ENCODE measurements at places on chromosomes 4 and X. TPM values are rescaled to one million over a fixed set of nuclear protein-coding genes. Genes with fewer than 3 reads are reported as not detected.

Gene PDE5A
- total RNA-seq = 0.10 TPM

Gene PNMA6A
- total RNA-seq = 0.73 TPM

Gene MTNR1A
- not detected for total RNA-seq

GRCh38 chr4:20572976-20573375, 127.3 kb upstream of the PACRGL start:
- no peak for DNase-seq

- no peak for DNase-seq
Observed at GRCh38 chrX:49932791-49933190, 10.4 kb downstream of the CLCN5 start.

DNA sequence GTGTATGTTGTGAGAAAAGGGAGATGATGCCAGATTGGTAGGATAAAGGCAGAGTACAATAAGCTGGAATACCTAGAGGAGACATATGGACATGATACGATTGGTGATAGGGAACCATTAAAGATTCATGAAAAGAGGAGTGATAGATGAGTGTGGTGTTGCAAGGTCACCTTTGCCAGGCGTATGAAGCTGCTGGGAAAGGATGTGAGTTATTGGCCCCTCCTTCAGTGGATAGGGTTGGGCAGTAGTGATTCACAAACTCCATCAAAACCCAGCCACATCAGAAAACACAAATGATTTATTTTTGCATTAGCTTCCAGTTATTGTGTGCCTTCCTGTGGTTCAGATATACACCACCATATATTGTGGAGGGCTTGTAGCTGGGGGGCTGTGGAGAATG, 34.3 kb downstream of the TMEM164 start:
- DNase-seq = no peak

DNA sequence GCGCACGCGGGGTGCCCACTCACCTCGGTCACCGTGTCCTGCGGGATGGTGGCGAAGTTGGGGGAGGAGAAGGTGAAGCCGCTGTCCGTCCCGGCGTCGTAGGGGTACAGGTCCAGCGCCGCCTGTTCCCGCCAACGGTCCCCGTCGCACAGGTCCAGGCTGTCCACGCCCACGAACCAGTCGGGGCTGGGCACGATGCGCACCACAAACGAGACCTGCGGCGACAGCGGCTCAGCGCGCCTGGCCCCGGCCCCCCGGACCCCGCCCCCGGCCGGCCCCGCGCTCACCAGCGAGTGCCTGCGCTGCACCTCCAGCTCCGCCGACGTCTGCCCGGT, 1.4 kb downstream of the SPON2 start:
- no peak for DNase-seq

GRCh38 chr4:31009926-31010325, 289.8 kb downstream of the PCDH7 start:
- no peak for DNase-seq

DNA sequence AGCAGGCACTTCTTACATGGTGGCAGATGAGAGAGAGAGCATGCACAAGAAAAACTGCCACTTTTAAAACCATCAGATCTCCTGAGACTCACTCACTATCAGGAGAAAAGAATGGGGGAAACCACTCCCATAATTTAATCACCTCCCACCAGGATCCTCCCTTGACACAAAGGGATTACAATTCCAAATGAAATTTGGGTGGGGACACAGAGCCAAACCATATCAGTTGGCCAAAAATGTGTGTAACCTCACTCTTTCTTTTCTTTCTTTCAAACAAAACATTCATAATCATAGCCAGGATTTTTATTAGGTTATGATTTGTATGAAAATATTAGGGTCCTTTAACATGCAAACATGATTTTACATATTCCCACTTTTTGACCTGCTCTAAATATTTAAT, 222.1 kb downstream of the PCDH18 start:
- DNase-seq = no peak

GRCh38 chr4:166121897-166122296, 248.9 kb downstream of the TLL1 start:
- DNase-seq = no peak

DNA sequence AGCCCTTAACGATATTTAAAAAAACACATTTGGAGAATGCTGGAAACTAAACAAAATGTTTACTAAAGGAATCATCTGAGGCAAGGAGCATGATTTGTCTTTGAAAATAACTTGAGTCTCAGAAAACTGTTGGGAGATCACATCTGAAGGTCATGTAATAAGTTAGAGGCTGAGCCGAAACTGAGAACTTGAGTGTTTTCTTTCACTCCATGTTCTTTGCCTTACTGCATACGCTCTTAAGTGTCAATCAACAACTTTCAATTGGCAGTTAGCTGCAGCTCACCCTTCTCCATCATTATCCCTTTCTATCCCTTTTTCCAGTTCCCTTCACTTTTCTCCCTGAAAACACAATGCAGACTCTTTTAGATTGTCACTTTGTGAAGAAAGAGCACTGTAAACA, 216.2 kb downstream of the ADGRA3 start:
- DNase-seq = no peak

DNA sequence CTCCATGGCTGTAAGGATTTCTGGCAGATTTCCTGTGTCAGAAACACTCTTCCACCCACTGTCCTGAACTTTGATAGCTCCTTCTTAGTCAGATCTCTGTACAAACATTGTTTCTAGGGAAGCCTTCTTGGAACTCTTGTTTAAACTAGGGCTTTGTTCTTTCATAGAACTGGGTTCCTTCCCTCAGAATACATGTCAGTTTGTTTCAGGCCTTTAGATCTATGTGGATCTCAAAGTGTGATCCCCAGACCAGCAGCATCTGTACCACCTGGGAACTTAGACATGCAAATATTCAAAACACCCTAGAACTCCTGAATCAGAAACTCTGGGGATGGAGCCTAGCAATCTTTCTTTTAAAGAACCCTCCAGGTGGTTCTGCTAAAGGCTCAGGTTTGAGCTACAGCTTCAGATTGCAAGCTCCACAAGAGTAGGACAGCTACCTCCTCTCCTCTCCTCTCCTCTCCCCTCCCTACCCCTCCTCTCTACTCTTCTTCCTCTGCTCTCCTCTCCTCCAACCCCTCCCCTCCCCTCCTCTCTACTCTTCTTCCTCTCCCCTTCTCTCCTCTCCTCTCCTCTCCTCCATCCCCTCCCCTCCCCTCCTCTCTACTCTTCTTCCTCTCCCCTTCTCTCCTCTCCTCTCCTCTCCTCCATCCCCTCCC, 12.7 kb downstream of the RASSF6 start:
- DNase-seq = no peak

- DNase-seq = no peak
Observed at GRCh38 chr4:27066591-27066990, 205.9 kb downstream of the STIM2 start.

GRCh38 chr4:6290769-6291547, 21.3 kb downstream of the WFS1 start:
- DNase-seq = no peak
